Spleen (tissue), 13 donors: ENCODE measurements at places on chromosomes 5 and 9. TPM values are rescaled to one million over a fixed set of nuclear protein-coding genes. Genes with fewer than 3 reads are reported as not detected.

IFNA2 gene
- total RNA-seq = 0.88 TPM

ARL15 gene
- total RNA-seq = 36.7 TPM

FTMT gene
- not detected for total RNA-seq

KCNN2 gene
- 1.0 TPM for total RNA-seq

TRIM41 gene
- 30.8 TPM for total RNA-seq

GRCh38 chr5:173323799-173324114 lies 4.5 kb downstream of the STC2 start:
- peaks cover 43% of the 10 kb centered on the region for H3K4me1 ChIP-seq
- peak; percentile 2 for DNase-seq
- no peaks in the 10 kb centered on the region for H3K36me3 ChIP-seq
- H3K27ac ChIP-seq = peak overlapping the region; percentile 63
- peaks cover 97% of the 10 kb centered on the region for H3K27me3 ChIP-seq
- no peak overlapping the region for H3K4me3 ChIP-seq

- peaks cover 72% of the 10 kb centered on the region for H3K4me1 ChIP-seq
- H3K4me3 ChIP-seq = no peak overlapping the region
- no peaks in the 10 kb centered on the region for H3K36me3 ChIP-seq
- no peaks in the 10 kb centered on the region for H3K27me3 ChIP-seq
Measured at GRCh38 chr9:98039607-98040017, 16.9 kb upstream of the NANS start.

GRCh38 chr5:102629827-102630605 lies 125.1 kb upstream of the PAM start:
- H3K27ac ChIP-seq = no peak overlapping the region
- no peak overlapping the region for H3K4me3 ChIP-seq
- no peaks in the 10 kb centered on the region for H3K4me1 ChIP-seq
- H3K27me3 ChIP-seq = no peaks in the 10 kb centered on the region
- no peaks in the 10 kb centered on the region for H3K36me3 ChIP-seq
- DNase-seq = no peak

GRCh38 chr5:172858511-172858989 lies 24.5 kb downstream of the ERGIC1 start:
- no peak overlapping the region for H3K4me3 ChIP-seq
- H3K4me1 ChIP-seq = peaks cover 100% of the 10 kb centered on the region
- no peak for DNase-seq
- H3K27me3 ChIP-seq = no peaks in the 10 kb centered on the region
- no peak overlapping the region for H3K27ac ChIP-seq
